ENCODE measurements at places on chromosomes 4 and X.

DNA sequence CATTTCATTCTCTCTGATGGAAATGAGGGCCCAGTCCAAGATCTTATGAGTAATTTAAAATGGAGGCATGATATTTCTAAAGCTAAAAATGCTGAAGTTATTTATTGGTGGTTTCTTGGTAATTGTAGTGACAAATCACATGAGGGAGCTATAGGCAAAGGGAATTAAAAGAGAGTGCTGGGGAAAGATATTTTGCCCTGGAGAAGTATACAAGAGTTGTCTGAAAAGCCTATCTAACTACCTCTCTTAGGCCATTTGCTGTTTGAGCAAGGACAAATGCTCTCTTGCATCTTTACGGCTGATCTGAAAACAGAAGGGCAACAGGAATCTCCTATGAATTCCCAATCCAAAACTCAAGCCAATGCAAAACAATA, 89.4 kb downstream of the FMR1NB start:
- DNase-seq = no peak

DNA sequence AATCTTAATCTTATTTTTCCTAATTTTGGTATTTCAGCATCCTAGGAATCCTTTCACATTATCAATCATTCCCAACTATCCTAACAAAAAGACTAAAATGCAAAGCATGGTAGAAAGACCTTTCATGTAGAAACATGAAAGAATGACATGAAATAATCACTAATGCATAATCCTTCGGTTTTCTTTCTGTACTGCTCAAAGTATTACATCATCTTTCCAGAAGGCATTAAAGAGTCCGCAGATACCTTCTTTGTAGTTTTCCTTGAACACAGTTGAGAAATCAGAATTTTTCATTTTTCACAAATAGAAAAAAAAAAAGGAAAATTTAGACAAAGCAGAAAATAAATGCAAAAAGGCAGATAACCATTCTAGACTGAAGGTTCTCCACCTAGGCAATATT, 11.5 kb downstream of the RCHY1 start:
- DNase-seq = no peak

DNA sequence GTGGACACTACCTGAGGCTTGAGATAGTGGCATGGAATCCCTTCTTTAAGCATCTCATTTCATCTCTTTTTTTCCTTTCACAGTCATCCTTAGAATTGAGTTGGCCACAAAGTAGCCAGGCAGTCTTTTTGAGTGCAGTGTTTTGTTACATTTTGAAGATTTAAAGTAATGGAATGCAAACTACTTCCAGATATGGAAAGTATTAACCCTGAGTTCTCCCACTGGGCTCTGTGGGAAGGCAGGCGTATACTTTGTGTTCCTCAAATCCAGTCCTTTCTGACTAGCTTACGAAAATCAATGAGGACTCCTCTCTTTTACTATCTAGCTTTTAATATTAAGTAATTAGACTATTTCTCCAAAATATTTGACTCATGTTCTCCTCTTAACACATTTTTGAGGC, 29.9 kb downstream of the PCDH10 start:
- no peak for DNase-seq

DNA sequence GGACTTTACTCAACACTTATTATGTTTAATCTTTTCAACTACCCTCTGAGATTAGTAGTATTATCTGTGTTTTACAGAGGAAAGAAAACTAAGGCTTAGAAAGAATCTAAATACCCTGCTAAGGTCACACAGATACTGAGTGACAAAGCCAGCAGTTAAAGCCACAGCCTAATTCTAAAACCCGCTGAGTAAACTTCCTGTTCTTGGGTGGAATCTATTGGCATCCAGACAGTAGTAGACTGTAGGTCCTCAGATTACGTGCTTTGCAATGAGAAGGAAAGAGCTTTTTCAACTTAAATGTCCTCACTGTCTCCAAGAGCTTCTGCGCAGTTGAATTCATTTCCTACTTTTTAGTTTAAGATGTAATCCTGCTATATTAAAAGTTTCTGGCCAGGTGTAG, 126.0 kb downstream of the TENM3 start:
- no peak for DNase-seq

- DNase-seq = no peak
These were observed 12.2 kb upstream of the PGRMC2 start for GRCh38 chr4:128299848-128300247.

GRCh38 chrX:81120936-81121371, 80.8 kb downstream of the HMGN5 start:
- peak; percentile 47 for DNase-seq

DNA sequence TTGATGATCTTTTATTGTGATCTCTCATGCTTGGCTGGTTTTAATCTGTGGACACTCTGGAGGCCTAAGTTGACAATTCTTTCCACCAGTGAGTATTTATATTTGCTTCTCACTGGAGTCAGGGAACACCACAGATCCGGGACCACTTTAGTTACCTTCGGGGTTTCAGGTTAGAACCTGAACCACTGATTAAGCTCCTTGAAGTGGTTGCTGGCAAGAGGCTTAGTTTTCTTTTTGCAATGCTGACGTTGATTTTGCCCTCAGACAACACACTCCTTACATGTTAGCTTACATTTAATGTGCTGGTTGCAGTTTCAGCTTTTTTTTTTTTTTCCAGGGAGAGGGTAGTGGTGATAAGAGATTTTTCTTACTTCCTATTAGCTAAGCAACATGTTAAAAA, 10.5 kb upstream of the ZNF330 start:
- DNase-seq = no peak

GRCh38 chr4:29653221-29653620, 1066.9 kb upstream of the PCDH7 start:
- no peak for DNase-seq

- no peak for DNase-seq
These were observed 61.3 kb downstream of the LUZP4 start for GRCh38 chrX:115350711-115351381.

DNA sequence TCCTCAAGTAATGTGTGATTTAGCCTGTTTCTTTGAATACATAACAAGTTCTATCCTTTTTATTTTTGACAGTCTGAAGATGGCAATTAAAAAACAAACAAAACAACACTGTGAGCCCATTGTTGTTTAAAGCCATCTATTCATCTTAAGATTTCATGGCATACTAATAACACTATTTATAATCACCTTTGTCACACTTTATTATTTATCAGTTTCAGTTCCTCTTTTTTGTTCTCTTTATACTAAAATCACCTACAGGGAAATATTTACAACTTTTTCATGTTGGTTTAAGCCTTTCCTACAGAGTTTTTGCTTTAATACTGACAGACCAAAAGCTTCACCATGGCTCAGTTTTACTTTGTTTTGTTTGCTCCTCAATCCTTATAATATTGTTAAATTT, 247.4 kb upstream of the CTSO start:
- no peak for DNase-seq

DNA sequence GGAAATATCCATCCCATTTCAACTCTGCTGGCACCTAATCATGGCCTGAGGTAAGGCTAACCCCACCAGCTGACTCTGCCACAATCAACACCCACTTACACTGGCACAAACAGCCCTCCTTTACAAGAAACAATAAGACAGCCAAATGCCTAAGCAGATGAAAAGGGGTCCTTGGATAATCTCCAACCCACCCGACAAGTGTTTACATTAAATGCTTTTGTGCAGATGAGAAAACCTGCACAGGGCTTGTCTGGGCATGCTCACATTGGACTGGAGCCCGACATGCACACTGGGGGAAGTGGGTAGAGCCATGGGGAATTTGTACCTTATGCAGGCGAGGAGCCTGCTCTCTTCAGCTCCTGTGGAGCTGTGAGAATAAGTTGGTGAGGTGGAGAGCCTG, 138.9 kb upstream of the ITM2A start:
- DNase-seq = no peak
